ENCODE measurements at places on chromosomes 5 and 9. TPM values are rescaled to one million over a fixed set of nuclear protein-coding genes. Genes with fewer than 3 reads are reported as not detected.

GRCh38 chr5:100448111-100448528 lies 87.1 kb upstream of the FAM174A start:
- no peak overlapping the region for H3K27ac ChIP-seq
- H3K27me3 ChIP-seq, result no peaks in the 10 kb centered on the region
- DNase-seq, result no peak
- no peak overlapping the region for H3K4me3 ChIP-seq
- no peaks in the 10 kb centered on the region for H3K4me1 ChIP-seq
- no peaks in the 10 kb centered on the region for H3K36me3 ChIP-seq

PCDHGA12 gene
- 11.1 TPM for total RNA-seq

DNA sequence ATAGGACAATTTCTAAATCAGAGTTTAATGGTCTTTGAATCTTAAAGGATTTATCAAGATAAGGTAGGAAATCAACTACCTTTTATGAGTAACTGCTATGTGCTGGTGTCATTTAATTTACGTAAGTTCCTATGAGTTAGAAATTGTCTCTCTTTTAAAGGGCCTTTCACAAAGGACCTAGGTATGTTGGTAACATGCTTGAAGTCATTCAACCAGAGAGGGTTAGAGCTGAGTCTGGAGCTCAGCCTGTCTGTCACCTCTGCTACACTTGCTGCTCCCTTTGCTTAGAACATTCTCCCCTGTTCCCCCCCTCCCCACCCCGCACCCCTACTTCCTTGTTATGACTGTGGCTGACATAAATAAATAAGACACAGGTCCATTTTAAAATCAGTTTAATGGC lies 190.3 kb upstream of the SEMA6A start:
- H3K4me1 ChIP-seq, result no peaks in the 10 kb centered on the region
- no peaks in the 10 kb centered on the region for H3K36me3 ChIP-seq
- no peak for DNase-seq
- H3K27me3 ChIP-seq, result no peaks in the 10 kb centered on the region

ADRA1B gene
- 0.33 TPM for total RNA-seq

GRCh38 chr5:1068895-1069719 lies 42.8 kb downstream of the SLC12A7 start:
- H3K27me3 ChIP-seq, result no peaks in the 10 kb centered on the region
- no peak for DNase-seq
- H3K36me3 ChIP-seq, result peaks cover 4% of the 10 kb centered on the region
- no peaks in the 10 kb centered on the region for H3K4me1 ChIP-seq
- H3K4me3 ChIP-seq, result no peak overlapping the region

GCNT4 gene
- 2.3 TPM for total RNA-seq

GRCh38 chr5:172442592-172442991 lies 11.7 kb downstream of the SH3PXD2B start:
- no peaks in the 10 kb centered on the region for H3K27me3 ChIP-seq
- peaks cover 14% of the 10 kb centered on the region for H3K4me1 ChIP-seq
- no peak overlapping the region for H3K4me3 ChIP-seq
- no peak for DNase-seq
- H3K27ac ChIP-seq, result peak overlapping the region; percentile 85

SAXO1 gene
- total RNA-seq, result not detected

GRCh38 chr5:453725-454481 lies 10.9 kb downstream of the EXOC3 start:
- no peak for DNase-seq
- H3K27me3 ChIP-seq, result no peaks in the 10 kb centered on the region
- peaks cover 4% of the 10 kb centered on the region for H3K36me3 ChIP-seq
- no peaks in the 10 kb centered on the region for H3K4me1 ChIP-seq
- no peak overlapping the region for H3K27ac ChIP-seq

PRXL2C gene
- total RNA-seq, result 16.1 TPM

DNA sequence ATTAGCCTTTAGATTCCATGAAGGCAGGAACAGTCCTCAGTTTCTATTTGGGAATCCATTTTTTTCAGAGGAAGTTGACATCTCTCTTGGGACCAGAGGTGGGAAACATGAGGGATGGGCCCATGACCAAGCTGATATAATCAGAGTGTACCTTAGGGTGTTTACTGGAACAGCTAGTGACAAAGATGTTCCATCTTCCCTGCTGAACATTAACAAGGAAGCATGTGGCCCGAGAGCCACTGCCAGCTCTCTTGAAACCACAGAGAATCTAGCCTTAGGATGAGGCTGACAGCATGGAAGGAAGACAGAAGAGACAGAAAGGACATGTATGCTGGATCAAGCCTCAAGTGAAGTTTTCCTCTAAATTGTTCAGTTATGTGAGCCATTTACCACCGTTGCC lies 16.0 kb downstream of the AQP3 start:
- peaks cover 6% of the 10 kb centered on the region for H3K4me1 ChIP-seq
- H3K27ac ChIP-seq, result peak overlapping the region; percentile 74
- no peaks in the 10 kb centered on the region for H3K36me3 ChIP-seq
- no peak overlapping the region for H3K4me3 ChIP-seq
- H3K27me3 ChIP-seq, result no peaks in the 10 kb centered on the region

GRCh38 chr9:120310035-120310434 lies 269.9 kb downstream of the CDK5RAP2 start:
- no peaks in the 10 kb centered on the region for H3K4me1 ChIP-seq
- H3K27me3 ChIP-seq, result no peaks in the 10 kb centered on the region
- no peak overlapping the region for H3K4me3 ChIP-seq
- no peak overlapping the region for H3K27ac ChIP-seq
- no peaks in the 10 kb centered on the region for H3K36me3 ChIP-seq

GRCh38 chr5:98942847-98943246 lies 14.0 kb upstream of the CHD1 start:
- H3K27me3 ChIP-seq, result no peaks in the 10 kb centered on the region
- no peak overlapping the region for H3K4me3 ChIP-seq
- H3K27ac ChIP-seq, result no peak overlapping the region
- no peak for DNase-seq

TEK gene
- total RNA-seq, result 5.9 TPM

GRCh38 chr5:16930496-16930895 lies 5.6 kb downstream of the MYO10 start:
- no peaks in the 10 kb centered on the region for H3K4me1 ChIP-seq
- no peaks in the 10 kb centered on the region for H3K27me3 ChIP-seq
- H3K27ac ChIP-seq, result no peak overlapping the region
- no peak overlapping the region for H3K4me3 ChIP-seq
- no peak for DNase-seq
- no peaks in the 10 kb centered on the region for H3K36me3 ChIP-seq

KIF27 gene
- total RNA-seq, result 11.5 TPM

- no peaks in the 10 kb centered on the region for H3K4me1 ChIP-seq
- H3K27me3 ChIP-seq, result no peaks in the 10 kb centered on the region
- DNase-seq, result no peak
- H3K27ac ChIP-seq, result no peak overlapping the region
- no peak overlapping the region for H3K4me3 ChIP-seq
- H3K36me3 ChIP-seq, result no peaks in the 10 kb centered on the region
Observed at GRCh38 chr5:13188371-13188770, 756.1 kb downstream of the DNAH5 start.

FOXD4L5 gene
- total RNA-seq, result not detected

DNA sequence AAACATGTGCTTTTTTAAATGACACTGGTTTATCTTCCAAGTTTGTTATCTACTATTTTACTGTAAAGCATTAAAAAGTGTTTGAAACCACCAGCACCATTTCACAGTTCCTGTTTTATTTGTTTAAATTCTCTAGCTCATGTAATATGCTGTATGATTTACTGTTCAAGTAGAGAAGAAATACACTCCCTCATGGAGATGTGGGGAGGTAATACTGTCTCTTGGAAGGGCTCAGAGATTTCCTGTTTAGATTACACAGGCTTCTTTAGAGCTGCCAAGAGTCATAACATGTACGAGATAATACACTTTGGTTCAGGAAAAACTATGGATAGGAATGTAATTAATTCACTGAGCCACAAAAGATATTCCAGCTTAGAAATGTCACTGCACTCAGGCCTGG lies 135.0 kb upstream of the CCDC152 start:
- DNase-seq, result no peak
- no peaks in the 10 kb centered on the region for H3K4me1 ChIP-seq
- no peak overlapping the region for H3K4me3 ChIP-seq
- H3K27ac ChIP-seq, result peak overlapping the region; percentile 21
- no peaks in the 10 kb centered on the region for H3K36me3 ChIP-seq

NUTM2G gene
- not detected for total RNA-seq

DNA sequence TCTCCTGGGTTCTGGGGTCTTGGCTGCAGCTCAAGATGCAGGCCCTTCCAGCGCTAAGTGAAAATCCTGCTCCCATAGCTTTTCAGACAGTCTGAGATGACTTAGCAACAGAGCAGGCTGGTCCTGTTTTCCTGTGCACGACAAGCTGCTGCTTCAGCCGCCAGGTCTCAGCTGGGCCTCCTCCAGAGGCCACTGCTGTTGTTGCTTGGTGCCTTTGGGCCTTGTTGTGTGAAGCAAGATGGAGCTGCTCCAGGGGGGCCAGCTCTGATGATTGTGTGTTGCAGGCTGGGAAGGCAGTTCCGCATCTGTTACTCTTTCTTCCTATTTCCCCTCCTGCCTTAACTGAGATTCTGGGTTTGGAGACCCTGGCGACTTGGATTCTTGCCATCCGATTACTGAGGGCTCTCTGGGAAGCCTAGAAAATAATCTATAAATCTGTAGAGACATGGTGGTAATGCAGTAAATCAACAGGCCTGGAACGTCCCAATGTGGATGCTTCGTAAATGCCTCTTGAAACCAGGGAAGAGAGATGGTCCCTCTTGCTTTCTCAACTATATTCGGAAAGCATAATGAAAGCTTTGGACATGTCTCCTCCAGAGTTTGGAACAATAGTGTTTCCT lies 3.2 kb downstream of the MAP1B start:
- H3K36me3 ChIP-seq, result no peaks in the 10 kb centered on the region
- DNase-seq, result no peak
- H3K27ac ChIP-seq, result peak overlapping the region; percentile 65
- no peaks in the 10 kb centered on the region for H3K27me3 ChIP-seq
- no peak overlapping the region for H3K4me3 ChIP-seq

DNA sequence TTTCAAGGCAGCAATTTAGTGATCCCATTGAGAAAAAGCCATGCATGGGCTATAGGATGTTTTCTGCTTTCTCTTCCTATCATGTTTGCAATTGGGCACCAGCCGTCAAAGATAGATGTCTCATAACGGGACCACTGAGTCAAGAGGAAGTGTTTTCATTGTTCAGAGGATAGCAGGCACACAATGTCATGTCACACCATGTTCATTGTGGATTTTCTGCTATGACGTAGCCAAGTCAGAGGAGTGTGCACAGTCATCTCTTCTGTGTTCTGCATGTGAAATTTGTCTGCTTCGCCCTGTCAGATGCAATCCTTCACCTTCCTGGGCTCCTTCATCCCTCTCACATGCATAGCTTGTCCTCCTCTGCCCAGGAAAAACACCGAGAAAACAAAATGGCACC lies 106.0 kb downstream of the CD180 start:
- H3K4me3 ChIP-seq, result no peak overlapping the region
- H3K27ac ChIP-seq, result no peak overlapping the region

GRCh38 chr5:76473661-76474060 lies 70.6 kb downstream of the IQGAP2 start:
- H3K27ac ChIP-seq, result no peak overlapping the region
- H3K36me3 ChIP-seq, result no peaks in the 10 kb centered on the region
- no peak for DNase-seq
- no peak overlapping the region for H3K4me3 ChIP-seq

CCL27 gene
- total RNA-seq, result not detected

GRCh38 chr9:37719526-37719925 lies 34.1 kb upstream of the TRMT10B start:
- H3K36me3 ChIP-seq, result no peaks in the 10 kb centered on the region
- H3K27me3 ChIP-seq, result no peaks in the 10 kb centered on the region

CRHBP gene
- 2.3 TPM for total RNA-seq

- no peaks in the 10 kb centered on the region for H3K36me3 ChIP-seq
- no peaks in the 10 kb centered on the region for H3K4me1 ChIP-seq
- H3K27me3 ChIP-seq, result no peaks in the 10 kb centered on the region
- no peak overlapping the region for H3K4me3 ChIP-seq
- H3K27ac ChIP-seq, result no peak overlapping the region
- DNase-seq, result no peak
Observed at GRCh38 chr9:116467740-116468351, 219.3 kb upstream of the TRIM32 start.

PCDHA9 gene
- total RNA-seq, result 0.16 TPM

- H3K36me3 ChIP-seq, result no peaks in the 10 kb centered on the region
- H3K27me3 ChIP-seq, result no peaks in the 10 kb centered on the region
- H3K4me1 ChIP-seq, result no peaks in the 10 kb centered on the region
- DNase-seq, result no peak
Observed at GRCh38 chr5:82560561-82560960, 282.4 kb upstream of the RPS23 start.

ANXA1 gene
- 729 TPM for total RNA-seq

All from breast epithelium (tissue), 4 donors.